NCI-H2081 treated with DMSO at 0.1 percent for 48 hours (cell line): ENCODE measurements at places on chromosomes 16 and 17.

- DNase-seq: no peak
Observed at GRCh38 chr16:72673118-72673517, 374.8 kb downstream of the ZFHX3 start.

DNA sequence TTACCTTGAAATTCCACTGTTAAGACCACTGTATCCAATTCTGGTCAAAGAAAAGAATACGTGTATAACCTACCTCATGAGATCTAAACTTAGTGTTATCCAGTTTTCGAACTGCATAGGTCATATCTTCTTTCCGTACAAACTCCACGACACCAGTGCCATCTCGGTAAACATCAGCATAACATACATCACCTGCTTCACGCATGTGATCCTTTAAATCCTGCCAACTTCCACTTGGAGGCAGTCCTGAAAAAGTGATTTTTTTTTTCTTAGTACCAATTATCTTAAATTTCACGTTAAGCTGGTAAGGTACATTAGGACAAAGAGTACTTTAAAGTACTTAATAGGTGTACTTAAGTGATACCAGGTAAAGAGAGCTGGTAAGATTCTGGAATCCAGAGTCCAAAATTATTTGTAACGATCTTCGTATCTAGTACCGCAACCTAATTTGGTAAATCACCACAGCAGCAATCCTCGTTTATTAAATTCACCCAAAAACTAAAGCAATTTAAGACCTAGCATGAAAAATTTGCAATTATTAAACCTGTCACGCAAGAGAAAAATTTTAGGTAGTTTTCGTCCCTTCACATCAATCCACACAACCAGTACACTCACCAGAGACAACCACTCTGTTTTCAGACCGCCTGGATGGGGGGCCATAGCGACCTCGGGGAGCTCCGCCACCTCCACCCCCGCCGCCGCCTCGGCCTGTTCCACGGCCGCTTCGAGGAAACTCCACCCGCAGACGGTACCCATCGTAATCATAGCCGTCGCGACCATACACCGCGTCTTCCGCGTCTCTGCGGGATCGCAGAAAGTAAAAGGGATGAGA lies 1.1 kb downstream of the SRSF1 start:
- DNase-seq: no peak

DNA sequence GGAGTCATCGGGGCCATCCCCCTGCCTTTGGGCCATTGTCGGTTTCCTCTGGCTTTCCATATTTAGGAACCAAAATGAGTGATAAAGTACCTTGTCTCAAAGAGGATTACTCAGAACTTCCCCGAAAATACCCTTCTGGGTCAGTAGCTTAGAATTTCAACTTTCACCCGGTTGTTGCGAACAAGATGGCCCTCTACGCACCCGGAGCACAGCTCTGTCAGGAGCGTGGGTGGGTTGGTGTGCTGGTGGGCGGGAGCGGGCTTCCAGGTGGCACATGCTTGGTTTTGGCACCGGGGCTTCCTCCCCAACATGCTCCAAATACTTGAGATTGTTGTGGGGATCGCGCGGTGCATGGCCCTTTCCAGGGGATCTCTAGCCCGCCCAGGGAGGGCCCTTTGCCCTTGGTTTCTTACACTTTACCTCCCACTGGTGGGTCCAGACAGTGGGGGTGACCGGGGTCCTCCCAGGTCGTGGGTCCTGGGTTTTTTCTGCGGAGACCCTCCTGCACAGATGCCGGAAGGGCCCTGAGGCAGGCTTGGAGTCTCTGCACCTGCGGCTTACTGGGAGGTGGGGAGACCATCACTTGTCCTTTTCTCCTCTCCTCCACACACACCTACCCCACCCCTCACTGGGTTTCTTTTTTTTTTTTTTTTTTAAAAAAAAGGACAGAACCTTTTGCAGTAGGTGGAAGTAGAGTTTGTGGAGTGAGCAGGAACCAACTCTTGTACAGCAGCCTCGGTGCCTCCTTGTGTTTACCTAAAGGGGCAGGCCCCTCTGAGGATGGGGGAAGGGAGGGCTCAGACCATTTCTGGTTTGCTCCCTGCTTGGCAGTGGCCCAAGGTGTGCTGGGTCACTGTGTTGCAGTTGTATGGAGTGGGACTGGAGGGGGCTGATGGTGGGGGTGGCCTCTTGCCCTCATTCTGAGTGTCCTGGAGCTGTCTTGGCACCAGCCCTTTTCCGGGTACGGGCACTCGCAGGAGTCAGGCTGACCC lies 142.1 kb downstream of the SEC14L1 start:
- no peak for DNase-seq

DNA sequence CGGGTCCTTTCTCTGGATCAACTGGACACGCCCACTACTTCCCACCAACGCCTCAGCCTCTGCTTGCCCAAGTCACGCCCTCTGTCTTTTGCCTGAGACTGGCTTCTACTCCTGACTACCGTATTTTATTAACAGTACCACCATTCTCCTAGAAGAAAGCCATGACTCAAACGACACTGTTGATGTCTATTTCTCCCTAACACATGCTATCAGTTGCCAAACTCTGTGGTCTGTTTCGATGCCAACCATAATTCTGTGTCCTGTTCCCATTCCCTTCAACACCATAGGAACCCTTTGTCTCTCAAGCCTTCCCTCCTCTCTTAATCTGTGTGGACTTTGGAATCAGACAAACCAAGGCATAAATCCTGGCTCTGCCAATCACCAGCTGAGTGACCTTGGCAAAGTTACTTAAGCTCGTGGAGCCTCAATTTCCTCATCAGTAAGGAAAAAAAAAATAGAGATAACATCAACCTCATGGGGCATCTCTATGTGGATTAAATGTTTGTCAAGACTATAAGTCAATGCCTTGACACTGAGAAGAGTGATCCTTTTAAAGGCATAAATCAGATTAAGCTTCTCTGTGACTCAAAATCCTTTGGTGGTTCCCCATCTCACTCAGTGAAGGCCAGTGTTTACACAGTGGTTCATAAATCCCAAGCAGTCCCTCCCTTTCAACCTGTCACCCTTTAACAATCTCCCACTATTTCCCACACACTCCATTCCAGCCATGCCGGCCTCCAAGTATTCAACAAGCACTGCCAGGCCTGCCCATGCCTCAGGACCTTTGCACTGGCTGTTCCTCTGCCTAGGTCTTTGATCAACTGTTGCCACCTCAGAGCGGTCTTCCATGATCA lies 45.6 kb downstream of the ERN1 start:
- DNase-seq: no peak

GRCh38 chr17:49191917-49192741 lies 18.2 kb downstream of the GNGT2 start:
- DNase-seq: peak; percentile 84

DNA sequence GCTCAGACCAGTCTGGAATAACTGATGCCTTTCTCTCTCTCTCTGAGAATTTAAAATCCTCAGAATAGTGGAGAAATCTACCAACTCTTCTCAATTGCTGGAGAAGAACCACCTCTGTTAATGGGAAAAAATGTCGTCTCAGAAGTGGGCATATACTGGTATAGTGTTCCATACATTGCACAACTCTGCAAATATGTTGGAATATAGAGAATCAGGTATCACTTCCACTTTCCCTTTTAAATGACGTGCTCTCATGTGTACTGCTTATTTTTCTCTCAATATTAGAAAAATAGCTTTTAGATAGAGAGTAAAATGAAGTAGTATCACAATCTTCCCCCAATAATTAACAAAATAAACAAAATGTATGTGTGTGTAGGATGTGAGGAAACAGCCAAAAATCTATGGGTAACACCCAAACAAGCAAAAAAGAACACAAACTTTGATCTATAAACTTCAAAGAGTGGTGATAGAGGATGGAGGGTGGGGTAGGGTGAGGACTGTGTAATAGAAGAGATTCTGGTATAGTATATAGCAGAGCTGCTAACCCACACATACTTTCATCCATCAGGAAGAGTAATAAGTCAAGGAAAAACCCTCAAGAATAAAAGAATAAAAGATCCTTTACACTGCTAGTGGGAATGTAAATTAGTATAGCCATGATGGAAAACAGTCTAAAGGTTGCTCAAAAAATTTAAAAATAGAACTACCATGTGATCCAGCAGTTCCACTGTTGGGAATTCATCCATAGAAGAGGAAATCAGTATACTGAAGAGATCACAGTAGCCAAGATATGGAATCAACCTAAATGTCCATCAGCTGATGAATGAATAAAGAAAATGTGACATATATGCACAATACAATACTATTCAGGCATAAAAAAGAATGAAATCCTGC lies 46.9 kb downstream of the NFATC3 start:
- no peak for DNase-seq

GRCh38 chr17:43998552-43998951 lies 5.9 kb upstream of the NAGS start:
- no peak for DNase-seq

DNA sequence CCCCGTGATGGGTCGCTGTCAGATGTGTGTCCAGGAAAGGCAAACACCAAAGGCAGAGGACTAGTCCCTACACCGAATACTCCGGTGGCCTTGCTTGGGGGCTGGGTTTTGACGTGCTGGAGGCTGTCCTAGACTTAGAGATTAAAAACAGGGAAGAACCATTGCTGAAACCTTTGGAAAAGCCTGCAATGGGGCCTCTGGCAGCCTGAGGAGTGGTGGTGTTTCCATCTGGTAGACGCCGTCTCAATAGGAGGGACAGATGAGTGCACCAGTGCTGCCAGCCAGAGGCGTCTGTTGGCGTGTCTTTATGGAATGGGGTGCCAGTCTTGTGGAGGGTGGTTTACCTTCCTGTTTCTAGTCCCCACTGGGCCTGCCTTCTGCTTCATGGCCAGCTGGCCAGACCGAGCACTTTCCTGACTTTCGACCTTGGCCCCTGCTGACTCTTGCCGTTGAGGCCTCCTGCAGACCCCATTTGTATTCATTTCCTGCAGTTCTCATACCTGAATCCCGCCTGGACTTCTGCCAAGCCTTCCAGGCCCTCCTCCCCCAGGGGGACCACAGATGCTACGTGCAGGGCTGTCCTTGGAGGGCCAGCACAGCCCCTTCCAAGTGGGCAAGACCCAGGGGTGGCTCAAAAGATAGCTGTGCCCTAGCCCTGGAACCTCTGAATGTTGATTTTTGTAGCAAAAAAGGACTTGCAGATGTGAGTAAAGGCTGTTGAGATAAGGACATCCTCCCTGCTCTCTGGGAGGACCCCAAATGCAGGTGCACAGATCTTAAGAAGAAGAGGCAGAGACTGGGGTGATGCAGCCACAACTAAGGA lies 1.9 kb upstream of the DNASE1 start:
- no peak for DNase-seq

DNA sequence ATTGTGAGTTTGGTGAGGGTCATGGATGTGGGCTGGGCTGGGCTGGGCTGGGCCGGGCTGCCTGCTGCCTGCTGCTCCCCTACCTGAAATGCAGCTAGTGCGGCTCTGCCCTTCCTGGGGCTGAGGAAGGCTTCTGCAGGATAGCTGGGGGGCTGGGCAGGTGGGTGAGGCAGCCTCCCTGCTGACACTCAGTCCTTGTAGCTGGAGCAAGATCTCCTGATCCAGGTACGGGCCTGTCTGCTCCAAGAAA lies 4.7 kb downstream of the RPL13 start:
- DNase-seq: no peak

GRCh38 chr17:82989881-82990280 lies 89.5 kb upstream of the METRNL start:
- no peak for DNase-seq

GRCh38 chr17:4232168-4232813 lies 31.5 kb downstream of the ANKFY1 start:
- no peak for DNase-seq

- no peak for DNase-seq
Observed at GRCh38 chr17:10738521-10739258, 8.9 kb upstream of the TMEM220 start.

- DNase-seq: no peak
Observed at GRCh38 chr16:31478956-31479355, 4.0 kb upstream of the SLC5A2 start.

- DNase-seq: no peak
Observed at GRCh38 chr16:21211486-21211885, at the start of gene ZP2. TSS of gene ZP2 (minus strand) at chr16:21211574. CDS start at chr16:21211547, 27 bp downstream.

GRCh38 chr16:84194018-84194417 lies 3.1 kb downstream of the ADAD2 start:
- no peak for DNase-seq

DNA sequence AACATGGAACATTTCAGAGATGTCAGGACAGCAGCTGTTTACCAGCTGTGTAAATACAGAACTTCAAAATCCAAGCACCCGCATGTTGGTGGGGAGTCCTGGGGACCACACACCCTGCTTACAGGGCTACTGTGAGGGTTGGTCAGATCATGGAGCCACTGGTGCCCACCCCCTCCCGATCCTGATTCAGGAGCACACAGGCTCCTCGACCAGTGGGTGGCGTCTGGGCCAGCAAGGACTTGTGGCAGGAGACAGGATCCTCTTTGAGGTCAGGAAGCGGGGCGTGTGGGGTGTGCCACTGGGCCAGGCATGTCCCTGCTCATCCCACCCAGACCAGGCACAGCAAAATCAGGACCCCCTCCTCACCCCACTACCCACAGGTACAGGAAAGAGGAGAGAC lies 83.6 kb downstream of the SDK2 start:
- no peak for DNase-seq

- DNase-seq: peak; percentile 92
Observed at GRCh38 chr16:3264137-3265036, 8.0 kb upstream of the MEFV start.

GRCh38 chr17:15257258-15257788 lies 7.8 kb downstream of the PMP22 start:
- no peak for DNase-seq

DNA sequence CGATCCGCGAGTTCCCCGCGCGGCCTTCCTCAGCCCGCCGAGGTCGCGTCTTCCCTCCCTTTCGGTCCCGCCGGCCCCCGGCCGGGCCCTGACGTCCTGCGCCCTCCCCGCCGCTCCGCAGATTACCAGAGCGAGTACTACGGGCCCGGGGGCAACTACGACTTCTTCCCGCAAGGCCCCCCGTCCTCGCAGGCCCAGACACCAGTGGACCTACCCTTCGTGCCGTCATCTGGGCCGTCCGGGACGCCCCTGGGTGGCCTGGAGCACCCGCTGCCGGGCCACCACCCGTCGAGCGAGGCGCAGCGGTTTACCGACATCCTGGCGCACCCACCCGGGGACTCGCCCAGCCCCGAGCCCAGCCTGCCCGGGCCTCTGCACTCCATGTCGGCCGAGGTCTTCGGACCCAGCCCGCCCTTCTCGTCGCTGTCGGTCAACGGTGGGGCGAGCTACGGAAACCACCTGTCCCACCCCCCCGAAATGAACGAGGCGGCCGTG lies 5.4 kb downstream of the LHX1 start:
- no peak for DNase-seq

GRCh38 chr17:64399071-64399766 lies 8.6 kb upstream of the PECAM1 start:
- no peak for DNase-seq

- DNase-seq: no peak
Observed at GRCh38 chr16:69323415-69323814, 7.0 kb downstream of the PDF start.

DNA sequence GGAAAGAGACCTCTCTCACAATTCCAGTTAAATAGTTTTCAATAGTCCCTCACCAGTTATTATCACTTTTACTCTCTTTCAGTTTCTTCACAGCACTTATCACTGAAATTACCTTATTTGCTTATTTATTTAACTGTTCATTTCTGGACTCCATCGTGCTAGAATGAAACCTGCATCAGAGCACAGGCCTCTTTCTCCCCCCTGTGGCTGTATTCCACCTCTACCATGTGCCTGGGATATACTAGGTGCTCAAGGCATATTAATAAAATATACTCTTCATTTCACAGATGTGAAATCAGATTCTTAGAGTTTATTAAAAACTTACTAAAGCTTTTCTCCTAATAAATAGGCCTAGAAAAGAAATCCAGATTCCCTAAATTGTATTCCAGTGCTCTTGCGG lies 308.9 kb upstream of the MON1B start:
- no peak for DNase-seq

- DNase-seq: no peak
Observed at GRCh38 chr17:66667090-66667489, 167.8 kb upstream of the CACNG5 start.
